ENCODE measurements at places on chromosomes 7 and 10.

GRCh38 chr10:112394475-112394875 is 20.6 kb downstream of the ACSL5 start:
- DNase-seq = no peak

DNA sequence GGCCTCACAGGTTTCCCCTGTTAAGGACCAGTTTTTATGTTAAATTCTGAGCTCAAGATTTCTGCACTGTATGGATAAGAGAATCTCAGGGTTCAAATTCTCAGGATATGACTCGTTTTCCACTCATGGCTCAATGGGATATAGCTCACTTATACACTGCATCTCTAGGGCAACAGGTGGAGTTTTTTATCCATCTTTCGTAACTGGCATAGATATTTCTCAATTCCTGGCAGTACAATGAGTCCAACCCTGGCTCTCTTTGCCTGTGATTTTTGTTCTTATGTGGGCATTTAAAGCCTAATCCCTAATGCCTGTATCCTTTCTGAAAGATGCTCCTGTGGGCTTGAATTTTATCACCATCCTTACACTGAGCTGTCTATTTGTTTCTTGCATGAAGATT is 7.6 kb downstream of the CCDC172 start:
- DNase-seq = no peak

DNA sequence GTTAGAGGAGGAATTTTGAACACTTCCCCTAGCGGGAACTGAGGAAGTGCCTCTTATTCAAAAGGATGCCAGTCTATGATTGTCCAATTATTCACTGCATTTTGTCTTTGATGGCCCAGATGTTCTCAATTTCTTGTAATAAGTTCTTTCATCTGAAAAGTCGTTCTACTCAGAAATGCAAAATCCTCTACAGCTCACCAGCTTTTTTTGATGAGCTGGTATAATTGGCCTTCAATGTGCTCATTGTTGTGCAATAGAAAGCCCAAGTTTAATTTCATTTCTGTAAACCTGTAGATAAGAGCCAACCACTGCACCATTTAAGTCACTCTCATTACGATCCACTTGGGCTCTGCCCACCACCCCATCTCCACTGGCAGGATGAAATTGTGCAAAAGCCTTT is 978.7 kb upstream of the AUTS2 start:
- no peak for DNase-seq

- peak; percentile 37 for DNase-seq
Measured at GRCh38 chr10:101693651-101693977, 1.4 kb downstream of the FBXW4 start.

DNA sequence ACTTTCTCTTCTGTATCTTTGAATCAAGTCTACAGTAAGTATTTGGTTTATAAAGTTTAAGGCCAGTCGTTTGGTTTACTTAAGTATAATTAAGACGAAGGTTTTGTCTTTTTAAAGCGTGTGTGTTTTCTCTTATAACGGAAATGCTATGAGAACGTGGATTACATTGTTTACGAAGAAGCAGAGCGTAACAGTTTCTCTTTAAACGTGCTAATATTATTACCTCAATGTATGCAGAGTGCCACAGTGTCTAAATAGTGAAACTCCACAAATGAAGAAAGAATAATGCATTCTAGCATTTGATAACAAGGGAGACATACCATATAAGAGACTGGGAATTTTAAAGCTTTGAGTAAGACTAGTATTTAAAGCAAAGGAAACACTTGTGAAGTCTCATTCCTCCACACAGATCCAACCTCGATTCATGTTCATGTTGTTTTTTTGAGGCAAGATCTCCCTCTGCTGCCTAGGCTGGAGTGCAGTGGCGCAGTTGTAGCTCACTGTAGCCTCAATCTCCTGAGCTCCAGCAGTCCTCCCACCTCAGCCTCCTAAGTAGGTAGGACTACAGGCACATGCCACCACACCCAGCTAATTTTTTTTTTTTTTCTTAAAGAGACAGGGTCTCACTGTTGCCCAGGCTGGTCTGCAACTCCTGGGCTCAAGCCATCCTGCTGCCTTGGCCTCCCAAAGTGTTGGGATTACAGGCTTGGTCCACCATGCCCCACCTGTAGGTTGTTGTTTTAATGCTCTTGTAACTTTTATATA is 75.1 kb downstream of the ANKRD61 start:
- peak; percentile 2 for DNase-seq

GRCh38 chr7:47407136-47407535 is 174.8 kb downstream of the TNS3 start:
- no peak for DNase-seq

Data from AG08395 (cell line).